CD4-positive, alpha-beta T cell (primary cell): ENCODE measurements at places on chromosomes 11 and 22.

DNA sequence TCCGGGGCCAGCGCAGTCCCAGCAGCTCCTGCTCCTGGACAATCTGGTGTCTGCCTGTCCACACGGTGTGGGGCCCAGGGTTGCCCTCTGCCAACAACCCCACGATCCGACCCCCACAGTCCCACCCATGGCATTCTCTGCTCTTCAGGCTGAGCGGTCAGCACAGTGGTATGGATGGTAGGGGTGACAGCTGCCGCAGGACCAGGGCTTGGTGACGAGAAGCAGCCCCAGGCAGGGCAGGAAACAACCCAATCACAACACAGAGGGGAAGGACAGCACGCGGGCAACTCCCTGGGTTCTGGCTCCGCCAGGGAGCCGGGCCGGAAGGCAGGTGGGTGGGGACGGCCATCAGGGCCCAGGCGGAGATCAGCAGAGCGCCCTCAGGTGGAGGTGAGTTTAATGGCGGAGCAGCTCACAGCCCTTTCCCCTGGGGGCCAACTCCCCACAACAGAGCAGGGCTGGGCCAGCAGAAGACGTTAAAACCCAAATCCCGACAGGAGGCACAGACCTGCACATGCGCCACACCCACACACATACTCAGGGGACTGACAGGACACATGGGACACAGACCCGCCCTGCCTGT, 5.3 kb upstream of the CHADL start:
- DNase-seq, result no peak

GRCh38 chr22:49170053-49170452, 657.6 kb downstream of the BRD1 start:
- no peak for DNase-seq

- peak; percentile 62 for DNase-seq
These were observed 705 bp downstream of the PTPRJ start for GRCh38 chr11:47980907-47981621.

- DNase-seq, result no peak
These were observed 21.6 kb upstream of the FCHSD2 start for GRCh38 chr11:73163638-73164174.

DNA sequence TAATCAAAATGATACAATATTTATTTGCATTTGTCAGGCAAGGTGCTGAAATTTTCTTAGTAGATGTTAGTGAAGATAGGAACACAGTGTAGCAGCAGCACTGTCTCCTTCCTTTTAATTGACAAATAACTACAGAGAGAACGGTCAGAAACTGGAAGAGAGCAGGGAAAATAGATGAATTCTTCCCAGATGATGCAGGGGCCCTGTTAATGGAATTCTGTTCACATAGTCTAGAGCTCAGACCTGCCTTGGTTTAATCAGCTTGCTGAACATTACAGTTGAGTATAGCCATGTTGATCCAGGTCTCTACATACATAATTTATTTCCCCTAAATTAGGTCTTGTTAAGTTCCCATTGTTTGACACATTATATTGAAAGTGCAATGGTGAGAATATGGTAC, 127.4 kb downstream of the SLC17A6 start:
- no peak for DNase-seq

DNA sequence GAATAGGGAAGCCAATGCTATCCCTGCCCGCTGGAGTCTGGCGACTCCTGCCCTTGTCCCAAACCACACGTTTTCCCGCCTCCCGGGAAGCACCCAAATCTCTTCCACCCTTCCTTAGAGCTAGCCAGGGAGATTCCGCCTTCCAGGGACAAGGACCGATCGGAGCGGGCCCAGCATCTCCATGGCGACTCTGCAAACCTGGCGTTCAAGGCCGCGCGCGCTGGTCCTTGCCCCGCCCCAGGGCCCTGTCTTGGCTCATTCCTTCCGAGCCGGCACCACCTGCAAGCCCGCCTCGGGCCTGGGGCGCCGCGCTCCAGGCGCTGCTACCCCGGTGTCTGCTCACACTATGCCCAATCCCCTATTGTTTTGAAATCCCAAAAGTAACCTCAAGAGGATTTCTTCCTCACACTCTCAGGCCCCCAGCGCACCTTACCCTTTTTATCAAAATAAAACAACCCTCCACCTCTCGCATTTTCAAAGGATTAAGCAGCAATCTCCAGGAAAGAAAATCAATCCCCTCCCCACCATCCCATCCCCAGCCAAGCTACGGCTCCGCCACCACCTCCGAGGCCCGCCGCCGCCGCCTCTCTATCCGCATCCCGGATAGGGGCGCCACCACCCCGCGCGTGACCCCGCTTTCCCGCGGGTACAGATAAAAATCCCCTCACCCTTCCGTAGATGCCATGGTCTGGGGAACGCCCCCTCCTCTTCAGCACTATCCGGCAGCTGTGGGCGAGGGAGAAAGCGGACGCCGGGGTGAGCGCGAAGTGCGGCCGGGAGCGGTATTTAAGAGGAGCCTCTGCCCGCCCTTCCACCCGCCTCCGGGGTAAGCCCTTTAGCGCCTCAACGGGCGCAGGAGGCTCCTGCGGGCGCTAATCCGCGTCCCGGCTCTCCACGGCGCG, 825 bp downstream of the SLC1A2 start:
- no peak for DNase-seq

- no peak for DNase-seq
These were observed 15.4 kb downstream of the SLC3A2 start for GRCh38 chr11:62896049-62896448.

- DNase-seq, result no peak
These were observed 4.7 kb downstream of the C11orf52 start for GRCh38 chr11:111923351-111923788.

DNA sequence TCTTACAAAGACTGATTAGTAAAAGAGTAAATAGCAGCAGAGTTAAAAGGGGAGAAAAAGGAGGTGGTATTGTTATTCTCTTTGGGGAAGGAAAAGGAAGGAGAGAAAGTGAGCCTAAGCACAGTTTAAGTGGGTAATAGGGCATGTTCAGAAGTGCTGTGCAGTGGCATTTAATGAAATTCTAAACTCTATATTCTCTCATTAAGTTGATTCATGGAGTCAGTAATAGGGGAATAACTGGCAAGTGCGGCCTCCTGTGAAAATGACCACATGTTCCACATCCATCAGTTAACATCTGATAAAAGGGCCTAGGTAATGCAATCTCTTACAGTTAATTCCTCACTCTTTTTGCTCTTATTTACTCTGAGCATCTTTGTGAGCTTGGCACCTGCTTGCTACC, 516.7 kb downstream of the JRKL start:
- DNase-seq, result no peak

DNA sequence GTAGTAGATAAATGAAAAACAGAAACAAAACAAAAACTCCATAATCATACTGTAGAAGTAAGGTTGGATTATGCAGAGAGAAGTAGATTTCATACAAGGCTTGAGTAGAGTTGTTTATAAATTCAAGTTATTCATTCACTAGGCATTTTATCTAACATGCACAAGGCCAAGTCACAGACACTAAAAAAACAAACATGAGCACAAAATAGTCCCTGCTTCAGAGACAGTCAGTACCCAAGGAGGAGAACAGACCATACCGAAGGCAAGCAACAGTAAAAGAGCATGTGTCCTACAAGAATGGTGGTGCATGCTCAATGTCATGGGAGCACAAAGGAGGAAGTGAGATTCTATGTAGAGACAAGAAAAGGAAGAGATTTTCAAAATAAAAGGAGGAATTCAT, 796.5 kb upstream of the LRRC4C start:
- no peak for DNase-seq

DNA sequence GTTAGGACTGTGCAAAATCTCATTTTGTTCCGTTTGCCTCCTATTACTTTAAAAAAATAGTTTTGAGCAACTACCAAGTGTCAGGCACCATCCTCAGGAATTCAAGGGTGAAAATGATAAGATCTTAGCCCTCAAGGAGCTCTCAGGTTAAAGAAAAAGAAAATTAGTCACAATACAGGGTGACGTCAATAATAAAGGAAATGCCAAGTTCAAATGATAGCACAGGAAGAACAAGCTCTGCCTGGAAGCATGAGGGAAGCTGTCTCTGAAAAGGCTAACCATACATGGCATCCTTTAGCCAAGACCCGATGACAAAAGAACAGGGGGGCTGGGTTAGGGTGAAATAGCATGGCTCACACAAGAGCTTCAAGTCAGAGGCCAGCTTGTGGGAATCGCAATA, 11.1 kb upstream of the MPZL2 start:
- peak; percentile 43 for DNase-seq

DNA sequence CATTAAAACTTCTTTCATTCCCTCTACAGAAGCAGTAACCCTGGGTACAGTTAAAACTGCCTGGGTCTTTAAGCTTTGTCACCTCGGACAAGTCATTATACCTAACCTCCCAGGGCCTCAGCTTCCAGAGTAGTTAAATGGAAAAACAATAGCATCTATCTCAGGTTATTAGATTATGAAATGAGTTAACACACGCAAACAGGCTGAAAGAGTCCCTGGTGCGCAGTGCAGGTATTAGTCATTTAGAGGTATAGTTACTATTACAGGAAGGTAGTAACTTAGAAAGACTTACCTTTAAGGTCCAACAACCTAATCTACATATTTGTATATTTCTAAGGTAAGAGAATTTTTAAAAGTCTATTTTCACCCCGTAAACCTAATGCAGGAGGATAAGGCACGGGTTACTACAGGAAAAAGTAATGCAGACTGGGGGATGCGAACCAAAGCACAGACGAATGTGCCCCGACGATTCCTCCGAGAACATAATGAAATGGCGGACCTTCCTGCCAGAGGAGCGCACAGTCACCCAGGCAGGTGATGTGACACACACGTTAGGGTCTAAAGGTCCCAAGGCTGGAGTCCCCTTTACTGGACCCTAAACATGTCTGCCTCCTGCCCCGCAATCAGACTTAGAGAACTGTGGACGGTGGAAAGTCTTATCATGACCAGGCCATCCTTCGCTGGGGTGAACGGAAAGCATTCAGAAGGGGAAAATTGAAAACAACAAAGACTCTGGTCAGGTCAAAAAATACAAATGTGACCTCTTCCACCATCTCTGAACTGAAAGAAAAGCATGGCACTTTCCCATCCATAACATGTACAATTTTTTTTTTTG, 1.3 kb downstream of the NAP1L4 start:
- DNase-seq, result peak; percentile 48

DNA sequence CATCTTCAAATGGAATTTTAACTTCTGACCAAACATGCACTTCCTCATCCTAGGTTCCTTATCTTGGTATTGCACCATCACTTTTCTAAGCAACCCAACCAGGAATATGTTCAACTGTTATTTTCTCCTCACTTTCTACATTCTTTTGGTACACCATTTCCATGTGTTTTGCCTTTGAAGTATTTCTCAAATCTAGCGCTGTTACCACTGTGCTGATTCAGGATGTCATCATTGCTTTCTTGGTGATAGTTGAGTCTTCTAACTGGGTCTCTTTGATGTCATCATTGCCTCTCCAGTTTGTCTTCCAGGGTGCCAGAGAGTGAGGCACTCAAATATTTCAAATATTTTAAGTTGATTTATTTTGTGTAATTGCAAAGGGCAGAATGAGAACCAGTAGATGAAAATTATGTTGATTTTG, 47.5 kb downstream of the HORMAD2 start:
- no peak for DNase-seq

DNA sequence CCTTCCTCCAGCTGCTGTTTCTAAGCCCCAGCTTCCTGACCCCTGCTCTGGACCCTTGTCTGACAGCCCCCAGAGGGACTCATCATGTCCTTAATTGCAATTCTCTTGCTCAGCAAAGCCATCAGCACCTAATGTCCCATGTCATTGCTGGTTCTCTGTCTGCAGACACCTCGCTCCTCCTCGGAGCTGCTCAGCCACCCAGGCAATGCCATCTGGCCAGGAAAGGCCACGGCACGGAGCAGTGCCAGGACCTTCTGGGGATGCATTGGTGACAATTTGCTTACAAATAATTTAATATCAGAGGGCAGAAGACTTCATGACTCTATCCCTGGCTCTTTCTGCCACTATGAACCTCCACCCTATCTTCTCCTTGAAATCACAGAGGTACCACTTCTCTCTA, 107.0 kb upstream of the THY1 start:
- DNase-seq, result no peak

- DNase-seq, result no peak
These were observed 3.9 kb upstream of the OR4C6 start for GRCh38 chr11:55658031-55658573.

- DNase-seq, result no peak
These were observed 145.0 kb downstream of the CCDC34 start for GRCh38 chr11:27217948-27218420.

GRCh38 chr11:106763501-106763900, 254.8 kb downstream of the GUCY1A2 start:
- no peak for DNase-seq

DNA sequence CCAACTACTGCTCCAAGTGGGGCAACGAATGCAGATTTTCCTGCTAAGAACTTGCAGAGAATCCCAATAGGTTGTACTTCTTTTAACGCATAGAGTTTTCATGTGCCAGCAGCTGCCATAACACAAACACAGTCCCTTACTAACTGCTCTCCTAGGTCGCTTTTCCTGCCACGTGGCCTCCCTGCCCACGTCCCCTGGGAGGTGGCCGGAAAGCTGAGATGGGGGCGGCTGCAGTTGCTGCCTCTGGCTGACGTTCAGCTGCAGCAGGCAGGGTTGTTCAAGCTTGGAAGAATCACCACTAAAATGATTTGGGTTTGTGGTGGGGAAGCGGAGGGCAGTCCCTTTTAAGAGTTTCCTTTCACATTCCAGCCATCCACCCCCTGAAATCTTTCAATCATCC, 39.3 kb downstream of the ZNF202 start:
- DNase-seq, result no peak

- DNase-seq, result no peak
These were observed 38.2 kb upstream of the PAMR1 start for GRCh38 chr11:35563484-35564244.

- no peak for DNase-seq
These were observed 12.5 kb downstream of the CREB3L1 start for GRCh38 chr11:46290011-46290410.

GRCh38 chr11:124971810-124972209, 17.8 kb downstream of the CCDC15 start:
- DNase-seq, result no peak

DNA sequence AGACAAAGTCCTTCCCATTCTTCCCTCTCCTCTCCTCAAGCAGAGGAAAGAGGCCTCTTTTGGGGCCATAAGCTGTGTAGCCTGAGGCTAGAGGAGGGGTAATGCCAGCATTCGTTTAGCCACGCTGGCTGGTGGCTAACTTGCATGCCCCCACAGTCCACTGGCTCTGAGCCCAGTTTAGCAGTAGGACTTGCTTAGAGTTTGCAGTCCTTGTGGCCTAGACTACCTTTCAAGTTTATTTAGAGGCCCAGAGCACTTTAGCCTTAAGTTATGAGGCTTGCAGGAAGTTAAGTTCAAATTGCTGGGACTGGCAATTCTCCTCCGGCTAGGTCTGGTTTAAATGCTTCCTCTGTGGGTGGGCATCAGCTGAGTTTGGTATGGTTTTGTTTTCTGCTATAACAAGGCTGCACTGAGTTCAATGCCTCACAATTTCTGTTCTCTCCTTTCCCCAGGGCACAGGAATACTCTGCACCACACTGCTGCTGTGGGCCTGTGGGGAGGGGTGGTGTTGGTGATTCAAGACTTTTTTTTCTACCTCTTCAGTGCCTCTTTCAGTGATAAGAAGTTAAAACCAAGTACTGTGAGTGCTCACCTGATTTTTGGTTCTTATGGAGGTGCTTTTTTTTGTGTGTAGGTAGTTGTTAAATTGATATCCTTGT, 281.0 kb upstream of the C11orf87 start:
- no peak for DNase-seq

GRCh38 chr22:22377335-22377734, 131.2 kb downstream of the ZNF280B start:
- DNase-seq, result no peak
